Spinal cord (tissue), 10 donors: ENCODE measurements at places on chromosomes 5 and 9.

DNA sequence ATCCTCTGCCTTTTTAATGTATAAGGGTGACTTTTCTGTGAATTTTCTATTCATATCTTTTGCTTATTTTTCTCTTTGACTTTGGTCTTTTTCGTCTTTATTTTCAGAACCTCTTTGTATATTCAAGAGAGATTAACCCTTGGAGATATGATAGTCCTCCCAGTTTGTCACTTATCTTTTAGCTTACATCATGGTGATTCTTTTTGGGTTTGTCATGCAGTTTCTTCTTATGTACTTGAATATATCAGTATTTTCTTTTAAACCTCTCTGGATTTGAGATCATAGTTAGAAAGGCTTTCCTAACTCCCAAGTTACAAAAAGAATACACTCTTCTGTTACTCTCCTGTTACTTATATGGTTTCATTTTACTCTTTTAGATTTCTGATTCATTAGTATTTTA, 27.5 kb upstream of the GPR21 start:
- no peak for DNase-seq

- DNase-seq: no peak
Observed at GRCh38 chr9:120376101-120376500, 203.9 kb downstream of the CDK5RAP2 start.

GRCh38 chr5:127290019-127290945, at the start of gene MEGF10:
MEGF10 (plus strand) TSS chr5:127290796; CDS start chr5:127331309, 40,513 bp downstream.
- no peak for DNase-seq

DNA sequence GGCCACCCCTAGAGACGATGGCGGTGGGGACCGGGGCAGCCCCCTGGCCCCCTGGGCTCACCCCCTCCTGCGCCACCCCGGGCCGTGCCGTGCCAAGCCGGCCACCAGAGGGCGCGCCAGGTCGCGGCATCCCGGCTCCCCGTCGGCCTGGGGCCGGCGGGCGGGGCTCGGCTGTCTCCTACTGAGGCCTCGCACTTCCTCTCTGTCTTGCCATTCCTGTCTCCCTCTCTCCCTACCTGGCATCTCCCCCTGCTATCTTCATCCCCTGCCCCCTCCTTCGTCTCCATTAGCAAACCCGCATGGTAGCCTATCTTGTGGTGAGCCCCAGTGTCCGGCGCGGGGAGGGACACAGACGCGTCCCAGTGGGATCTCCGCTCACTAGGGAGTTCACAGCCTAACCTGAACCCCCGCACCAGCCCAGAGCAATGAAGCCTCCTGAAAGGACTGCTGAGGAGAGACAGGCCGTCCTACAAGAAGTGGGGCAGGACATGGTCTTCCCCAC, 29.8 kb upstream of the FABP6 start:
- no peak for DNase-seq

DNA sequence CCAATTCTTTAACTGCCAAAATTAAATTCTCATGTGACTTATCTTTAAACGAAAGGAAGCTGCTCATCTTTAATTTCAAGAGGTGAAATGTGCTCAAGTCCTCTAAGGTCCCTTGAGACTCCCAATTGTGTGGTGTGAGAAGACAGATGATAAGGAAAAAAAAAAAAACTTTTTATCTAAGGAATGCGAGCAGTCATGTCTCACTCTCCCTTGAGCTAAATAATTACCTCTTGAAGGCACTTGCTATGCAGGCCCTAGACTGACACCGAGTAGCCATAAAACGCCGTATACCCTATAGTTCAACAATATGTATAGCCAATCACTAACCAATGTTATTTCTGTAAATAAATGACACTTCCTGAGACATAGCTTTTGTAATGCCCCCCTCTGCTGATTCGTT, 1.5 kb upstream of the DTWD2 start:
- DNase-seq: no peak

DNA sequence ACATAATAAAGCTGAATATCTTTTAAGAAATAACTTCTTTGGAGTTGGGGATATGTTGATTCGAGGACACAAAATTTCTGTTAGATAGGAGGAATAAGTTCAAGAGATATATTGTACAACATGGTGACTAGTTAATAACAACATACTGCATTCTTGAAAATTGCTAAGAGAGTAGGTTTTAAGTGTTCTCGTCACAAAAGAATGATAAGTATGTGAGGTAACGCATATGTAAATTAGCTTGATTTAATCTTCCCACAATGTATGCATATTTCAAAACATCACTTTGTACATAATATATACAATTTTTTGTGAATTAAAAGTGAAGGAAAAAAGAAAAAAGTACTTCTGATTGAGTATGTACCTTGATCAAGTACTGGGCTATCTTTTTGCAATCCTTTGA, 428.0 kb upstream of the TRPC7 start:
- DNase-seq: no peak

DNA sequence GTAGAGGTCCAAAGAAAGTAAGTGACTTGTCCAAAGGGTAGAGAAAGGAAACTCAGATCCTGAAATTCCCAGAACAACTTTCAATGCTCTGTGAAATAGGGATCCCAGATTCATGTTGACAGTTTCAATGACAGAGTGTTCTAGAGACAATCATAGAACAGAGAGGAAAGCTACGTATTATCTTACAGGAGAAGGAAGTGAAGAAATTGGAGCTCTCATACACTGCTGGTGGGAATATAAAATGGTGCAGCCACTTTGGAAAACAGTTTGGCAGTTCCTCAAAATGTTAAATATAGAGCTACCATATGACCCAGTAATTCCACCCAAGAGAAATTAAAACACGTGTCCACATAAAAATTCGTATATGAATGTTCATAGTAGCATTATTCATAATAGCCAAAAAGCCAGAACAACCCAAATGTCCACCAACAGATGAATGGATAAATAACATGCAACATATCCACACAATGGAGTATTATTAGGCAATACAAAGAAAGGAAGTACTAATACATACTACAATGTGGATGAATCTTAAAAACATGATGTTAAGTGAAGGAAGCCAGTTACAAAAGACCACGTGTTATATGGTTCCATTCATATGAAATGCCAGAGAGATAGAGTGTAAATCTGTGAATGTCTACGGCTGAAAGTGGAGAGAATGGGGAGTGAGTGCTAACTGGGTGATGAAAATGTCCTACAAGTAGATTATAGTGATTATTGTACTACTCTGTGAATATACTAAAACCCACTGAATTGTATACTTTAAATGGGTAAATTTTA, 197.1 kb downstream of the NTRK2 start:
- no peak for DNase-seq

DNA sequence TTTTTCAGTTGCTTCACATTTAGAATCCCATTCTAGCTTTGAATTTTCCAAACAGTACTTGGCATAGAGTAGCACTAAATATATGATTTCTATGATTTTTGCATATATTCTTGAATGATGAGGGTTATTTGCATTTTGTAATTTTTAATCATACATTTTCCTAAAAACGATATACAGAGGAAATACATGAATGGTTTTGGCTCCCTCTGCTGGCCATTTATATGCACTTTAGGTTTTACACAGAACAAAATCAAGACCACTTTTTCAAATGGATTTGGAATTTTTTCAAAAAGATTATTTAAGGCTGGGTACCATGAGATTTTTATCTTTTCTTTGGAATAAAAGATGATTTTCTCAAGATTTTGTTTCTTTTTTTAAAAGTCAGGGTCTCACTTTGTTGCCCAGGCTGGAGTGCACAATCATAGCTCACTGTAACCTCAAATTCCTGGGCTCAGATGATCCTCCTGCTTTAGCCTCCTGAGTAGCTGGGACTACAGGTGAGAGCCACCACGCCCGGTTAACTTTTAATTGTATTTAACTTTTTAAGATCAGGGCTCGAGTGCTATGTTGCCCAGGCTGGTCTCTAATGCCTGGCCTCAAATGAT, 16.7 kb upstream of the COMMD10 start:
- peak; percentile 51 for DNase-seq

- no peak for DNase-seq
Observed at GRCh38 chr5:82599030-82599429, 320.9 kb upstream of the RPS23 start.

DNA sequence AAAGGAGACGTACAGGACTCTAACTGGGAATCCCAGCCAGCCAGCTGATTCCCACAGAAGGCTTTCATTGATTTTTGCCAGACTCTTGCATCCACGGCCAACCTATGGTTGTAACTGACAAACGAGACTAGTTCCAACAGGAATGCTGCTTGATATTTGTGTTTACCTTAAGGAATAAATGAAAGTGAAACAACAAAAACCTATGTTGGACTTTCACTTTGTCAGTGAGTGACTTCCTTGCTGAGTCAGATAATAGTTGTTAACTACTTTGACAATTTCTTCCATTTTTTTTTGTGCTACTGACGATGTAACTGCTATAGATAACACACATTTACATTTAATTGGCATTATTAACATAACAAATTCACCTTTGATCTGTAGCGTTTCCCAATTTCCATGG, 63.4 kb upstream of the LRRTM2 start:
- DNase-seq: no peak

- no peak for DNase-seq
Observed at GRCh38 chr9:3480353-3480655, 45.5 kb downstream of the RFX3 start.

DNA sequence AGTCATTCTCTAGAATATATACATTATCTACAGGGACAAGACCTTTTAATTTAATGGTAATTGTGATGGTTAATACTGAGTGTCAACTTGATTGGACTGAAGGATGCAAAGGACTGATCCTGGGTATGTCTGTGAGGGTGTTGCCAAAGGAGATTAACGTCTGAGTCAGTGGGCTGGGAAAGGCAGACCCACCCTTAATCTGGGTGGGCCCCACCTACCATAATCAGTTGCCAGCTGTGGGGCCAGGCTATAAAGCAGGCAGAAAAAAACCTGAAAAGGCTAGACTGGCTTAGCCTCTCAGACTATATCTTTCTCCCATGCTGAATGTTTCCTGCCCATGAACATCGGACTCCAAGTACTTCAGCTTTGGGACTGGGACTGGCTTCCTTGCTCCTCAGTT, 112.2 kb upstream of the SMC2 start:
- DNase-seq: no peak

GRCh38 chr9:17380126-17380861, 198.6 kb upstream of the SH3GL2 start:
- DNase-seq: no peak

GRCh38 chr9:35424356-35425352, 65.3 kb upstream of the RUSC2 start:
- DNase-seq: no peak

GRCh38 chr9:135835131-135835530, 72.2 kb downstream of the CAMSAP1 start:
- DNase-seq: no peak

DNA sequence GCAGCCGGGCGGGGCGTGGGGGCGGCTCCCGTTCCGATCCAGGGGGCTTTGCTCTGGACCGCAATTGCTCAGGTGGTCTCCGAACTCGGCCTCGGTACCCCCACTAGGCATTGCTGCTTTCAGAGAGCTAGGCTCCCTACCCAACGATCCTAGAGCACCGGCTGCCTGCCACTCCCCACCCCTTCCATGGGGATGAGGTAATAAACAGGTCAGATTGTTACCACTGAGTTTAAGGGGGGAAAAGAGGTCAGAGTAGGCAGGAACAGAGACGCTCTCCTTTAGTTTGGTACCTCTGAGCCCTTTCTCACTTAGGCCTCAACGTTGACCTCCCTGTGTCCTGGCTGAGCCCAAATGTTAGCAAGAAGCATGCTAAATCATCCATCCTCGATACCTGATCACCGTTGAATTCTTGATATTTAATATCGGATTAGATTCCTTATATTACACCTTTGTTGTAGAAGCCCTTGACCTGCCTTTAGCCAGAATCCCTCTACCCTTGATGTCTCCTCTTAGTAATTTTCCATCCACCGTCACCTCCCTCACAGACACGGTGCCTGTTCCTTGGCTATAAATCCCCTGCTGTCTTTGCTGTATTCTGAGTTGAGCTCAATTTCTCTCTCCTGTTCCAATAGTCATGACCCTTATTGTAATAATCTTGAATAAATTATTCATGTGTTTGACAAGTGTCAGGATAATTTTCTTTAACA, 588 bp upstream of the PLPP1 start:
- no peak for DNase-seq

- DNase-seq: no peak
Observed at GRCh38 chr9:37679649-37680402, 29.1 kb downstream of the FRMPD1 start.

- DNase-seq: no peak
Observed at GRCh38 chr5:36261186-36261585, 19.5 kb upstream of the NADK2 start.

DNA sequence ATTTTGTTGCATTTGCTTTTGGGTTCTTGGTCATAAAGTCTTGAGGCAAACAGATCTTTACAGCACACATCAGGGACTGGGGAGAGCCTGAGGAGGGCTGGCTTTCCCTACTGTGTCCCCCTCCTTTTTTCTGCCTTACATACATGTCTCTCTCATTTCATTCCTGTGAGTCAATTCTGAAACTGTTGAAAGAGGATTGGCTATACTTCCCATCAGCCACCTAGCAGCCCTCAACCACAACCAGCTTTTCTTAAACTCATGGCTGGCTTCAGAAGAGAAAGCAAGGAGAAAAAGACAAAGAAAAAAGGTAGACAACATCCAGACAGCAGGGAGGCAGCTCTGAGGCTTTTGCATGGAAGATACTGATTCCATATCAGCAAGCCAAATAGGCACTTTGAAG, 374.8 kb upstream of the KIF2A start:
- DNase-seq: no peak

GRCh38 chr5:122863240-122863639, 17.8 kb downstream of the SNX24 start:
- no peak for DNase-seq

DNA sequence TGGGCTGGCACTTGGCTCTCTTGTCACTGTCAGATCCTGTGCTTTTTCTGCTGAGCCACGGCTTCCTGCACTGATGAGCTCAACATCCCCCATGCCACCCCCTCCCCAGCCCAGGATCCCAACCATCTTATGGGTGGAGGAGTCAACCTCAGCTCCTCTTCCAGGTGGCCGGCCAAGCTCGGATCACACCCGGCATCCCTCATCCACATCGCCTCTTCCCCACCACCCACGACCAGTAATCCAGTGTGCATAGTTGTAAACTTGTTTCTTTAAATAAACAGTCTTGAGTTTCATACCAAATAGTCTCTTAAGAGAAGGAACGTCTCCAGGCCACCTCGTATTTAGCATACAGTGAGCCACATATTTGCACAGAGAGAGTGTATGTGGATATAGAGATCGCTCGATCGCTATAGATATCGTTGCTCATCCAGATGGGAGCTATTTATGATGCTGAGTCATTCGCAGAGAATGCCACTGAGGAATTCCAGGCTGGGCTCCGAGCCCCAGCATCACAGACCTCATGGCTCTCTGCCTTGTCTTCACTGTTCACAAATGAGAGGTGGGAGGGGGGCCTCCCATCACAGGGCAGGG, 61.8 kb upstream of the CPLX2 start:
- DNase-seq: no peak
